ENCODE measurements at places on chromosomes 5 and 9. TPM values are rescaled to one million over a fixed set of nuclear protein-coding genes. Genes with fewer than 3 reads are reported as not detected.
A peak's percentile ranks its signal among the peaks of the same experiment; 100 is the strongest.

DNA sequence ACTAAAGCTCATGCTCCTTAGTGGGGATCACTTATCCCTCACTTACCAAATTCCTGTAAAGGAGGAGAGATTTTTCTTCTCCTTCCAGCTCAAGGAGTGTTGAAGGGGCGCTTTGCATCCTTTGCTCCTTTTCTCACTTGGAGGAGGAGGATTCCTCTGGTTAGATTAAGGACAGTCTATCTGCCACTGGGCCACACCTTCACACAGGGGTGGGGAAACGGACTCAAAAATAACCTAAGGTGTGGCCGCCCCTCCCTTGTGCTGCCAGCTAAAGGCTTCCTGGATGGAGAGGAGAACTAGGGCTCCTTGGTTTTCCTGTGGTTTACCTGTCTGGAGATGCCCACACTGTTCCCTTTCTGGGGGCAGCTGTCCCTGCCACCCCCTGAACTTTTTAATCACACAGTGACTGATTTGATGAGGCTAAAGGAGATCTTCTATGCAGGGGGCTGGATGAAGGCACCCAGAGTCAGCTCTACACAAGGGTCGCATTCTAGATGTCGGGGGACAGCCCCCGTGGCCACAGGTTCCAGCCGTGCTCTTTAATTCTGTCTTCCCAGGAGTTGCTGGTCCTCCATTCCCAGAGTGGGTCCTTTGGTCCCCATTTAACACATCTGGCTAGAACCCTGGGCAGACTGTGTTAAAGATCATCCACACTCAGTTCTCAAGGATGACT, 14.4 kb downstream of the GLRX start:
- no peak overlapping the region for H3K4me3 ChIP-seq
- H3K4me1 ChIP-seq = peaks cover 30% of the 10 kb centered on the region
- H3K27ac ChIP-seq = no peak overlapping the region
- H3K36me3 ChIP-seq = peaks cover 3% of the 10 kb centered on the region

GRCh38 chr5:58871648-58872242, 288.9 kb downstream of the RAB3C start:
- no peak overlapping the region for H3K4me3 ChIP-seq
- no peaks in the 10 kb centered on the region for H3K36me3 ChIP-seq
- H3K4me1 ChIP-seq = no peaks in the 10 kb centered on the region
- H3K27ac ChIP-seq = no peak overlapping the region

DNA sequence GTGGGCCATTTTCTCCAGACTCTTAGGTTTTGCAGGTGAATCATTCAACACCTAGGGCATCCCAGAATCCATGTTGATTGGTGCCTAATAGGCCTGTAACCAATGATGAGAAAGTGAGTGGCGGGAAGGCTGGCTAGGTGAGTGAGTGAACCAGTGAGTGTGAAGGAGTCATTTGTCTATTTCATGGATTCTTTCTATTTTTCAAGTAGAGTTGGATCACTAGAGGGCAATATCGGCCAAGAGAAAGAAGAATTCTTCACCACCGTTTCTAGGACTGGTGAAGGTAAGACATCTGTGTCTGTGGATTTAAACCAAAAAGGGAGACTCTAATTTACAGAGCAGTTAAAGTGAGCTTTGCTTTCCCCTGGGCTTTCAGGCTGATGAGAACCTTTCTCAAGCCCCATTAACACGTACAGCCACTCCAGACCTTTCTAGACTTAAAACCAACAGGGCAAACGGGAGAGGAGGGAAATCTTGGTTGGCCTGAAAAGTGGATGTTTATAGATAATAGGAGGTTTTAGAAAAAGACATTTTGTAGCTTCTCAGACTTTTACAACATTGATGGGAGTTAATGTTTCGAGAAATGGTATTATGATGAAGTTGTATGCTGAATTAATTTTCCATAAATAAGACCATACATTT, 114.3 kb upstream of the IL12B start:
- H3K27me3 ChIP-seq = peaks cover 24% of the 10 kb centered on the region
- H3K27ac ChIP-seq = no peak overlapping the region
- peaks cover 1% of the 10 kb centered on the region for H3K4me1 ChIP-seq
- H3K4me3 ChIP-seq = no peak overlapping the region

DNA sequence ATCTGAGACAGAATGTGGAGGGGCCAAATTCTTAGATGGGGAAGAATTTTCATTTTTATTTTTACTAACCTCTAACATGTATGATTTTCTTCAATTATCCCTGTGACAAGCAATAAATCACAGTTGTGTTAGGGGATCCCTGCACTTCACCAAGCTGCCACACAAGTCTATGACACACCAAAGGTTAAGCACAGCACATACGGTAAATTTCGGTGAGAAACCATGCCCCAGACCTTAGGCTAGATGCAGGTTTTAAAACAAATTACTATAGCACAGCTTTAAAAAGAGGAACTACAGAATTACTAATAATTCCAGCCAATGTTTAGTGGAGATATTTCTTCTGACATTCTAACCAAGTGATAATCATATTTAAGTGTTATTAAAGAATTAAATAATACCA, 175.7 kb upstream of the RORB start:
- H3K36me3 ChIP-seq = no peaks in the 10 kb centered on the region
- peaks cover 3% of the 10 kb centered on the region for H3K4me1 ChIP-seq
- no peak overlapping the region for H3K27ac ChIP-seq
- peaks cover 2% of the 10 kb centered on the region for H3K27me3 ChIP-seq
- no peak for DNase-seq
- H3K4me3 ChIP-seq = no peak overlapping the region

- DNase-seq = no peak
- no peak overlapping the region for H3K27ac ChIP-seq
- no peaks in the 10 kb centered on the region for H3K4me1 ChIP-seq
- H3K27me3 ChIP-seq = no peaks in the 10 kb centered on the region
Measured at GRCh38 chr5:64318175-64318574, 152.5 kb downstream of the RNF180 start.

DNA sequence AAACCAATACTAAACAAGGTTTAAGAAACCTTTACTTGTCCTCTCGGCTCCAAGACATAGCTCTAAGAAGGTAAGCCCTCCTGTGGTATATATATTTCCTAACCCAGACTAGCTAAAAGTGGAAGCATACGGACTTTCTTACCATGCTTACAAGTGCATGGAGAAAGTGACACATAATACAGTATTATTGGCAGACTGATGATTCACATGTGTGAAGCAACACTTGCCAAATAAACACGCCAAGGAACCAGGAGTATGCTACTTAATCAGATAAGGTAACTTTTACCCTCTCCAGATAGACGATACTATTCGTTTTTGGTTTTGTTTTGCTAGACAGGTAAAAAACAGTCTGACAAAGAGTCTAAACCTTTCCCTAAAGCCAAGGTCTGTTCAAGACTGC, 264.1 kb downstream of the MLLT3 start:
- H3K36me3 ChIP-seq = no peaks in the 10 kb centered on the region
- H3K4me3 ChIP-seq = no peak overlapping the region
- DNase-seq = no peak
- no peak overlapping the region for H3K27ac ChIP-seq
- peaks cover 29% of the 10 kb centered on the region for H3K4me1 ChIP-seq
- H3K27me3 ChIP-seq = no peaks in the 10 kb centered on the region

DNA sequence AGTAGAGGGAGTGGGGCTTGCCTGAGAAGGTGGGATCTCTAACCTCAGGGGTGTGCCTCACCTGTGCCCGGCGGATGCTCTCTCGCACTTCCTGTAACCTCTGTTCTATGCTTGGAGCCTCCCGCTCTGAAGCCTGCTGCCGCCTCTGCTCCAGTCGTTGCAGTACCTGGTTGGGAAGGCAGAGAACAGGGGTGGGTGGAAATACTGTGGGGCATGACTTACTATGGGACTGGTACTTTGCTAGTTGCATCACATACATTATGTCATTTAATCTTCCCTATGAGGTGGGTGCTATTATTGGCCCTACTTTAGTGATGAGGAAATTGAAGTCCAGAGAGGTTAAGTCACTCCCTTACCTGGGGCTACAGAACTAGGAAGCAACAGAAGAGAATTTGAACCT, 5.2 kb downstream of the FCHSD1 start:
- no peak for DNase-seq
- no peak overlapping the region for H3K27ac ChIP-seq
- no peaks in the 10 kb centered on the region for H3K27me3 ChIP-seq
- H3K4me1 ChIP-seq = no peaks in the 10 kb centered on the region
- H3K36me3 ChIP-seq = peaks cover 2% of the 10 kb centered on the region
- no peak overlapping the region for H3K4me3 ChIP-seq

DNA sequence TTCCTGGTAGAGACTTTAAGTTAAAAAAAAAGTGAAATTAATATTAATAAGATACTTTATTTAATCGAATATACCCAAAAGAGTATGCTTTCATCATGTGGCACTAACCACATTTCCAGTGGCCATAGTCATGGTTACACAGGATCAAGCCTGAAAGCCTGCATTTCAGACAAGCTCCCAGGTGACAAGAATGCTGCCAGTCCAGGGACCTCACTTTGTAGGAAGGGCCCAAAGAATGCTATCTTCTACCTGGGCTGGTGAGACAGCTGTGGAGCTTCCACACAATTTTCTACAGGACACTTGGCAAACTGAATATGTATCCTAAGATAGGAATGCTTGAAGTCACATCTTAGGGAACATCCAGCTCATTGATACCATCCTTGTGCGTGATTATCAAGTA, 203.8 kb downstream of the AUH start:
- peaks cover 6% of the 10 kb centered on the region for H3K4me1 ChIP-seq
- no peaks in the 10 kb centered on the region for H3K27me3 ChIP-seq
- H3K36me3 ChIP-seq = no peaks in the 10 kb centered on the region

- DNase-seq = no peak
- no peak overlapping the region for H3K27ac ChIP-seq
Measured at GRCh38 chr5:180621311-180621710, 28.1 kb downstream of the FLT4 start.

GLDC gene
- total RNA-seq = 11.3 TPM

DNA sequence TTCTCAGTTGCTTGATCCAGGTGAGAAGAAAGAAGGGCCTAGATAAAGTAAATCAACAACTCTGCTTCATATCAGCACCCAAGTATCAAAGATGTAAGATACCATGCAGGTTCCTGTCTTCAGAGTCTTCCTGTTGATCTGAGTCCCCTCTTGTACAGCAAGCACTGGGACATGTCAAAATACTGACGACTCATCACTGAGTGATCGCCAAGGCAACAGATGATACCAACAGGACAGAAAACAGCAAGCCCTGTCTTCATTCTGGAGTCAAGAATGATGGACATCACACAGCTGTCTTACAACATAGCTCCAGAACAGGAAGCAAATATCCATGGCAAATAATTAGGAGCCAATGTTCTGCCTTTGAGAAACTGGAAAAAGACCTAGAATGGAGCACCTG, 83.7 kb downstream of the TARS1 start:
- no peaks in the 10 kb centered on the region for H3K27me3 ChIP-seq
- DNase-seq = no peak
- H3K27ac ChIP-seq = no peak overlapping the region
- no peaks in the 10 kb centered on the region for H3K4me1 ChIP-seq

DNA sequence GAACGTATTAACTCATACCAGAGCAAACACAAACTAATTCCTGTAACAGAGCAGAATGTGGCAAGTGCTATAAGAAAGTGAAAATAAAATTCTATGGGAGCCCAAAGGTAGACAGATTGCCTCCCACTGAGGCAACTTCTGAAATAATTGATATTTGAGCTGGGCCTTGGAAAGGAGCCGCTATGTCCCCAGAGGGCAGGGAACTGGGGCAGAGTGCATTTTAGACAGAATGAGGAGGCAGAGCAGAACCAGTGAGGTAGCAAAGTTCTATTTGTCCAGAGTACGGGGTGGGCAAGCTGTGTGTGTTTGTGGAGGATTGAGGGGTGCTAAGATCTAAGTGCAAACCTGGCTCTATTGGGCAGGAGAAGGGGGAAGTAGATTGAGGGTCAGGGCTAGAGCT, 19.8 kb downstream of the CDO1 start:
- DNase-seq = no peak
- H3K36me3 ChIP-seq = no peaks in the 10 kb centered on the region
- peaks cover 9% of the 10 kb centered on the region for H3K27me3 ChIP-seq
- H3K27ac ChIP-seq = no peak overlapping the region
- H3K4me1 ChIP-seq = no peaks in the 10 kb centered on the region

DNA sequence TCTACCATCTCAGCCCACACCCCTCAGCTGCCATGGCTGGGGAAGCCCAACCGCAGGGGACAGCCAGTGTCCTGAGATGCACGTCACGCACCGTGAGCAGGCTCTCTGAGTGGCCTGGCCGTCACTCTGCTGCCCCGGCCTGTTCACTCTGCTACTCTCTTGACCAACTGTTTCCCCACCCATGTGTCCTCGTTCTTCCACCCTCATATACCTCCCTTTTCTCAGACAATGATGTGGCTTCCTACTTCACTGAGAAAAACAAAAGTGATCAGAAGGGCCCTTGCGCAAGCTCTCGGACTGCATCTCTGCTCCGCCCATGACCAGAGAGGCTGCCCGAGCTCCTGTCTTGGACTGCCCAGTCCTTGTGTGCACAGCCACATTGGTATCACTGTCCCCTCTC, 47.6 kb downstream of the OTULIN start:
- H3K36me3 ChIP-seq = peaks cover 37% of the 10 kb centered on the region
- no peaks in the 10 kb centered on the region for H3K4me1 ChIP-seq
- DNase-seq = no peak
- no peak overlapping the region for H3K4me3 ChIP-seq

- no peak overlapping the region for H3K27ac ChIP-seq
- peaks cover 6% of the 10 kb centered on the region for H3K27me3 ChIP-seq
- H3K4me3 ChIP-seq = no peak overlapping the region
- peaks cover 10% of the 10 kb centered on the region for H3K4me1 ChIP-seq
- H3K36me3 ChIP-seq = no peaks in the 10 kb centered on the region
Measured at GRCh38 chr9:6247266-6247665, 31.7 kb downstream of the IL33 start.

GRCh38 chr5:1737790-1738405, 61.7 kb downstream of the MRPL36 start:
- H3K36me3 ChIP-seq = no peaks in the 10 kb centered on the region
- H3K4me1 ChIP-seq = no peaks in the 10 kb centered on the region
- H3K4me3 ChIP-seq = no peak overlapping the region
- H3K27me3 ChIP-seq = peaks cover 31% of the 10 kb centered on the region
- H3K27ac ChIP-seq = no peak overlapping the region
- DNase-seq = peak; percentile 9

DNA sequence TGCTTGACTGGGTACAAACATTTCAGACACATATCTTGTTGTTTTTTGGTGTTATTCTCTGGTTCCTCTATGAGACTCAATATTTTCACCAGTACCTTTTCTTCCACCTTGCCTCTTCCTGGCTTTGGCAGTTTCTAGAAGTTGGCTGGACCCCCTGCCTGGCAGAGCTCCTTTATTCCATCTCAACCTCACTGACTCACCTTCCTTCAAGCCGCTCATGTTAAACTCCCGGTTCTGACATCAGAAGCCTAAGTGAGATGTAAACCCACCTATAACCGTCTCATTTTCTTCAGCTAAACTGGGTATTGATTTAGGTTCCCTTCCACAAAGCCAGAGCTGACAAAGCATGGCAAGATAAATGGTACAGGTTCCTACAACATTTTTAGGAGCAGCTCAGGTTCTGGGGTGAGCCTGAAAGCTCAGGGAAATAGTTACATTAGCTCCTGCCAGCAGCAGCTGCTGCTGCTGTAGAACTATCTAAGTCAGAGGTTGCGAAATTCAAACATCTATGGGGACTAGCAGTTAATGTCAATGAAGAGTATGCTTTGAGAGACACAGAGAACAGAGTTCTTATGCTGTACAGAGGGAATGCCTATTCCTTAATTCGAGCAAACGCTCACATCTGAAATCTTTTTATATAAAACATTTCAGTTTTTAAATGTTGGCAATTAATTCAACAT, 197.1 kb upstream of the NR3C1 start:
- DNase-seq = no peak
- H3K4me1 ChIP-seq = peaks cover 15% of the 10 kb centered on the region
- H3K27ac ChIP-seq = peak overlapping the region; percentile 8
- H3K36me3 ChIP-seq = no peaks in the 10 kb centered on the region

GRCh38 chr5:160556846-160557245, 135.2 kb downstream of the PTTG1 start:
- H3K36me3 ChIP-seq = no peaks in the 10 kb centered on the region
- H3K27me3 ChIP-seq = no peaks in the 10 kb centered on the region
- no peak overlapping the region for H3K27ac ChIP-seq
- no peak for DNase-seq
- H3K4me3 ChIP-seq = no peak overlapping the region

MEGF9 gene
- total RNA-seq = 23.4 TPM
